ENCODE measurements at places on chromosomes 5 and 9.

GRCh38 chr5:126004636-126005035 lies 418.6 kb upstream of the GRAMD2B start:
- peak; percentile 33 for DNase-seq

DNA sequence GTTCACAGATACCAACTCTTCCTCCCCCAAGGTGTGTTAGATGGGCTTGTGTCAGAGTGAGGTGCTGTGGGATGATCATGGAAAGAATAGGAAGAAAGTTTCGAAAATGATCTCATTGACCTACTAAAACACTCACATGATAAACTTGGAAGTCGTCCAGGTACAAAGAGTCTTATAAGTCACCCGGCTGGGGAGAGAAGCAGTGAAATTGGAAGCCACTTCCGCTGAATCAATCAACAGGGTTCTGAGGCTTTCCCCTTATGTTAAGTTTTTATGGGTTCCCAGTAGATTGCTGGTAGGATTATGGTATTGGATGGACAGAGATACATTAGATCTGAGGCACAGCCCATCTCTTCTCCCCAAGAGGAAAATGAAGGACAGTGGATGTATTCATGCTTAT lies 218.8 kb upstream of the MSX2 start:
- peak; percentile 34 for DNase-seq

GRCh38 chr5:154793599-154794524 lies 38.7 kb downstream of the LARP1 start:
- peak; percentile 69 for DNase-seq

- peak; percentile 30 for DNase-seq
Observed at GRCh38 chr5:149011084-149011483, 51.8 kb downstream of the SH3TC2 start.

DNA sequence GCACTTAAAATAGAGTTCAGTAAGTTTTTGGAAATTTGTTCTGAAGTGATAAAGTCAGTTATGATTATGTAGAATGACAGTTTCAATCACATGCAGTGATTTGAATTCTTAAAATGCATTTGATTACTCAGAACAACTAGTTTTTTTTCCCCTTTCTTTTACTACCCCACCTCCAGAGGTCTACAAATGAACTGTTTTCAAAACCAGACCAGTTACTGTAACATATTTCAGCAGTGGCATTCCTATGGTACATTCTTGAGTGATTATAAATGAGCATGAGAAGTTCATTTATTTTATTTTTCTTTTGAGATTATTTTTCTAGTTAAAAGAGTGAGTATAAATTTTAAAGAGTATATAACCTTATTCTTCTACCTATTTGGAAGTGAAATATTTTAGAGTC lies 71.6 kb downstream of the NNT start:
- peak; percentile 24 for DNase-seq

GRCh38 chr9:85421641-85422040 lies 320.1 kb downstream of the AGTPBP1 start:
- no peak for DNase-seq

- no peak for DNase-seq
Observed at GRCh38 chr5:4551034-4551433, 589.1 kb upstream of the ADAMTS16 start.

DNA sequence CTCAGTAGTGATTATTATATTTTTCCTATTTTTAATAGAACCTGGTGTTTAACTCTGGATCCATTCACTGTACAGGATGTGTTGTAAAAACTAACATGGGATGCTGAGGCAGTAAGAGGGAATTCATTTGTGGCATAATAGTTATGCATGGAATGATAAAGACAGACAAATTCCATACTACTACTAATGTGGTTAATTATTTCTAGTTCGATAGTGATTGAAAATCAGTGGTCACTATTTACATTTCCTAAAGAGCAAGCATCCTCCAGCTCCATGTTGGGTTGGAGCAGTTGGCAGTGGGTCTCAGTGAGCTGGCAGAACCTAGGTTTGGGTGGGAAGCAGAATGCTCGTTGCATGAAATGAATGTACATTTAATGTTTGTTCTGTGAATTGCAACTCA lies 122.6 kb downstream of the SAXO1 start:
- no peak for DNase-seq

DNA sequence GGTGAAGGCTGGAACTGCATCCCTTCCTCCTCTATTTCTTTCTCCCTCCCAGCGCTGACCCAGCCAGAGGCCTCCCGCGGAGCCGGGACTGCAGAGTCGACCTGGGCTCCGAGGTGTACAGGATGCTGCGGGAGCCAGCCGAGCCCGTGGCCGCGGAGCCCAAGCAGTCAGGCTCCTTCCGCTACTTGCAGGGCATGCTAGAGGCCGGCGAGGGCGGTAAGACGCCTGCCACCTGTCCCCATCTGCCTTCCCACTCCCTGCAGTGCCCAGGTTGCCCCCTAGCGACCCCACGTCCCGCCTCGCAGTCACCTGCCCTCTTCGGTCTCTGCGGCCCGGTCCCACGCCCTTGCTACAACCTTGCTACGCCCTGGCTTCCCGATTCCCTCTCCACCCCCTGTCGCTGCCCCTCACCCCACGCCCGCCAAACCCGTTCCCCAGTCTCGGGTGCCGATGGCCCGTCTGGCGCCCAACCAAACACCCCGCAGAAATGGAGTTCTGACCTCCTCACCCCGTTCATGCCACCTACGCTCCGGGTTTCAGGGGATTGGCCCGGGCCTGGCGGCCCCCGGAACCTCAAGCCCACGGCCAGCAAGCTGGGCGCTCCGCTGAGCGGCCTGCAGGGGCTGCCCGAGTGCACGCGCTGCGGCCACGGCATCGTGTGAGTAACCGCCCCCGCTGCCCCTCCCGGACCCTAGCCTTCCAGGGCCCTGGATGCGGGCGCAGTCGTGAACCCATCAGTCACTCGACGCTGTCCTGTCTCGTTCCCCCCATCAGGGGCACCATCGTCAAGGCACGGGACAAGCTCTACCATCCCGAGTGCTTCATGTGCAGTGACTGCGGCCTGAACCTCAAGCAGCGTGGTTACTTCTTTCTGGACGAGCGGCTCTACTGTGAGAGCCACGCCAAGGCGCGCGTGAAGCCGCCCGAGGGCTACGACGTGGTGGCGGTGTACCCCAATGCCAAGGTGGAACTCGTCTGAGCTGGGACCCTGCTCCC lies 14.1 kb downstream of the PDLIM4 start:
- no peak for DNase-seq

GRCh38 chr9:76716085-76716672 lies 48.1 kb upstream of the PCA3 start:
- no peak for DNase-seq

DNA sequence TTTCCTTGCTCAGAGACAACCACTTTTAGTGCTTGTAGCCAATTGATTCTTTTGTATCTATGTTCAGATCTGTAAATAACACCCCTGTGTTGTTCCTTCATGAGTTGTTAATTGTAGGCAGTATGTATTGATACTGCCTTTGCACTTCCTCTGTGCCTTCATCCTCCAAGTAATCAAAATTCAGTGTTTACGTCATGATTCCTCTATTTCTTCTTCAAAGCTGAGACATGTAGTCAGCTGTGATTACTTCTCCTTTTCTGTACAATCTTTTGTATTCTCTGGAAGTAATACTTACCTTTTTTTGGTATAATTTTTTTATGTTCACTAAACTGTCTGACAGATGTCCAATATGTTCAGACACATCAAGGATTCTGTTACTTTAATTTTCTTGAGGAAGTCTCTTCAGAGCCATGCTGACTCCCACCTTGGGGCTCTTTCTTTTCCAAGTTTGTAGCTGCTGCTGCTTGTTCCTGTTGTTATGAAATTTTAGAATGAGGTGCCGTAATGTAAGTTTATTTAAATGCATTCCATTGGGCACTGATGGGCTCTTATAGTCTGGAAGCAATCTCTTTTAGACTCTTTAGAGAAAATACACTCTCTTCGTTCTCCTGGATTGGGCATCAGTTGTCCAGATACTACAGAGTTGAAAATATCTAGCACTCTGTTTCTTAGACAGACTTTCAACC lies 30.5 kb upstream of the LRRC70 start:
- peak; percentile 17 for DNase-seq

GRCh38 chr5:158776681-158777080 lies 323.0 kb downstream of the EBF1 start:
- DNase-seq = no peak

DNA sequence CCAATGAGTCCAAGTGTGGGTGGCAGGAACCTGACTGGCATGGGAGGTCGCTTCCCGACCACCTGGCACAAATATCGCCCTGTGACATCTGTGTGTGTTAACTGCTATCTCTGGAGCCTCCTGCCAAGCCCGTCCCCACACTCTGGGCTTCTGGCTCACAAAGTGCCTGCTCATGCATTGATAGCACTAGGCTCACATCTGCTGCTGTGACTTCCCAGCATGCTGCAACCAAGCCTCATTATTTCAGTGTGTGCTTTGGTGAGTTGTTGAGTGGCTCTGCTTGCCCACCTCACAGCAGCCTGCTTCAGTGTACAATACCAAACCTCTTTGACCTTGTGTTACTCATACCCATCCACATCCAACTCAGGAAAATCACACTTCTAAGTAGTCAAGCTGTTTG lies 139.8 kb downstream of the APBA1 start:
- no peak for DNase-seq

- DNase-seq = peak; percentile 50
Observed at GRCh38 chr9:20844916-20845315, 160.9 kb downstream of the FOCAD start.

GRCh38 chr9:34267660-34268059 lies 61.4 kb downstream of the KIF24 start:
- DNase-seq = no peak

DNA sequence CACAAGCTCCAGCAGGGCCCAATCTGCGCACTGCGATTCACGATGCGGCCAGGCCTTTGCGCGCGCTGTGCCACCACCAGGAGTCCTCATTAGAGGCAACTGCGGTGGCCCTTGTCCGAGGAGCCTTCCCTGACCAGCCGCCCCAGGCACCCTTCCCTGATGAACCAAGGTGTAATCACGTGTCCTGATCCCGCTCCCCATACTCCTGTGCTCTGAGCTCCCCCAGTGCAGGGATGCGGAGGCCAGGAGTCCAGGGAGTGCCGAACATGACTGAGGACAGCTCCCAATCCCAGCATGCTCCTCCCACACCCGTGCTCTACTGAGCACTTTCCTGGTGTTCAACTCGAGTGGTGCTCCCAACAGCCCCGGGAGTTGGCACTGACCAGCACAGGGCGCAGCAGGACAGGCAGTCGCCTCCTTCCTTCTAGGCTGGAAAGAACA lies 134.8 kb downstream of the ZNF354C start:
- no peak for DNase-seq

DNA sequence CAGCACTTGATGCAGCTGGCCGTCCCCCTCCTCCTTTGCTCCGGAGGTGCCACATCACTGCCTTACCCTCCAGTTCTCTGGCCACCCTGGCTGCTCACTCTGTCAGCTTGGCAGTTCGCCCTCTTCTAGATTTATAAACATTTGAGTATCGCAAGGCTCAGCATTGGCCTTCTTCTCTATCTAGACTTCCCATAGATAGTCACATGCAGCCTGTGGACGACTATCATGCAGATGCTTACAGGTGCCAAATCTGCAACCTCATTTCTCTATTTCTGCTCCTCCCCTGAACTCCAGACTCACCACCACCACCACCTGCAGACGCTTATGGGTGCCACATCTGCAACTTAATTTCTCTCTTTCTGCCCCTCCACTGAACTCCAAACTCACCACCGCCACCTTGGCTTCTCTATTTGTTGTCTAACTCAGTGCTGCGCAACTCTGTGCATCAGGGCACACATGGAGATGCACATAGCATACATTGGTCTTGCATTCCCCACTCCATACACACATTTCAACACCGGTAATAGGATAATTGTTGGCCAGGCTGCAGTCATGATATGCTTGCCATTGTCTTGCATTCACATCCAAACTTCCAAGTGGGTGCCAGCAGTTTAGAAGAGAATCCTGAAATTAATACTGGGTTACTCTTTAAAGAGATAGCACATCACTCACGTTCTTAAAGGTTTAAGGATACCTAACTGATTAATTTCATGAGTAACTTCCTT lies 1.9 kb upstream of the DAP start:
- DNase-seq = no peak

GRCh38 chr5:111942661-111943401 lies 185.8 kb upstream of the NREP start:
- peak; percentile 45 for DNase-seq

- DNase-seq = no peak
Observed at GRCh38 chr9:106620866-106621265, 242.1 kb upstream of the ZNF462 start.

- peak; percentile 90 for DNase-seq
Observed at GRCh38 chr9:16521868-16522411, 348.5 kb downstream of the BNC2 start.

DNA sequence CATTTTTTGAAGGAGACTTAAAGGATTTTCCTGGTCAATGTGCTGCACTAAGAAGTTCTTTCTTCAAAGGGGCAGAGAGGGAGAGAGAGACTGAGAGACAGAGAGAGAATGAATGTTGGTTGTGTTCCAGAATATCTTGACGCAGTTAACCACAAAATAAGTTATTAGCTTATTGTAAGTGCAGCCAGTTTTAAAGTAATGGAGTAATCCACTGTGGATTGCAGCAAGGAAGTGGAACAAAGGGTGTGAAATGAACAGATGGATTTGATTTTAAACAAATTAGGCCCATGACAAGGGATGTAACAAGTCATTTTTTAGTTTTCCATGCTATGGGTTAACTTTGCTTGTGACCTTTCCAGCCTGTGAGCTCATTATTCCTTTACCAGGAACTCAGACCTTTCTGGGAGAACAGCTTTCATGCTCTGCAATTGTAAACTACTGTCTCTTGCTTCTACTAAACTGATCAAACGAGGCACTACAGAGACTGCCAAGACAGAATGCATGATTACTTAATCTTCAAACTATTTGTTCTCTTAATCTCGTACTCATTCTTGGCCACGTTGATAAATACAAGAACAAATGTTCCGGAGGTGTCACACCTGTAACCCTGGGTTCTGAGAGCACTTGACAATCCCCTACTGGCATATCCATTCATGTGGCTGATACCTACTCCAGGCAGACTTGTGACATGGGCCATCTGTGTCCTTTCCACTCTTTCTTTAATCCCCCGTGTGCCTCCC lies 131.1 kb downstream of the TLE1 start:
- peak; percentile 90 for DNase-seq

Data from amniotic epithelial cell (primary cell).